ENCODE measurements at places on chromosomes 12 and 14. TPM values are rescaled to one million over a fixed set of nuclear protein-coding genes. Genes with fewer than 3 reads are reported as not detected.

The TAS2R9 gene
- total RNA-seq, result not detected

The SYT10 gene
- not detected for total RNA-seq

The PTGER2 gene
- not detected for total RNA-seq

GRCh38 chr12:1881301-1881700 is 37.2 kb downstream of the CACNA2D4 start:
- DNase-seq, result no peak

- no peak for DNase-seq
Observed at GRCh38 chr12:41264281-41264680, 76.2 kb downstream of the PDZRN4 start.
